ENCODE measurements at places on chromosomes 4 and X. TPM values are rescaled to one million over a fixed set of nuclear protein-coding genes. Genes with fewer than 3 reads are reported as not detected.

DNA sequence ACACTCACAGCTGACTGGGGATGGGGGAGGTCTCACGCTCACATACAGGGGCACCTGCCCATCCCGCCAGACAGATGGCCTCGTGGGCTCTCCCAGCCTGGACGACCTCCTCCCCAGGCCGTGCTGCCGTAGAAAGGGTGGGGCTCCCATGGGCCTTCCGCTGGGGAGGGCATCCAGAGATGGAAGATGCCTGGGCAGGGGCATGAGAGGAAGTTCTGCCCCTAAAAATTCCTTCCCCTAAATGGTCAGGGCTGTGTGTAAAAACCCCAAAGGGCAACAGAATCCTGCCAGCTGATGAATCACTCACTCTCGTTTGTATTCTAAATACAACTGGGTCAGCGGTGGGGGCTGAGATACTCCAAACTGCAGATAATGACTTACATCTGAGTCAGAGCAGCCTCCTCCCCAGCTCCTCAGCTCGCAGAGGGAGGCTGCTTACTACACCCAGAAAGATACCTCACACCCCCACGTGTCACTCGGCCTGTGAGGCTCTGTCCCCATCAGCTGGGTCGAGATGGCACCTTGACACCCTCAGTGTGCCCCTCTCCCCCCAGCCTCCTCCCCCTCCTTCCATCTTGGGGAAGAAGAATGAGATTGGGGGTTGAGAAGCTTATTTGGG, 10.1 kb downstream of the WDR1 start:
- DNase-seq = peak; percentile 82

- DNase-seq = no peak
Measured at GRCh38 chrX:47798861-47799260, 37.8 kb upstream of the ZNF81 start.

GRCh38 chr4:186726426-186727168, 2.9 kb upstream of the FAT1 start:
- DNase-seq = peak; percentile 88

DNA sequence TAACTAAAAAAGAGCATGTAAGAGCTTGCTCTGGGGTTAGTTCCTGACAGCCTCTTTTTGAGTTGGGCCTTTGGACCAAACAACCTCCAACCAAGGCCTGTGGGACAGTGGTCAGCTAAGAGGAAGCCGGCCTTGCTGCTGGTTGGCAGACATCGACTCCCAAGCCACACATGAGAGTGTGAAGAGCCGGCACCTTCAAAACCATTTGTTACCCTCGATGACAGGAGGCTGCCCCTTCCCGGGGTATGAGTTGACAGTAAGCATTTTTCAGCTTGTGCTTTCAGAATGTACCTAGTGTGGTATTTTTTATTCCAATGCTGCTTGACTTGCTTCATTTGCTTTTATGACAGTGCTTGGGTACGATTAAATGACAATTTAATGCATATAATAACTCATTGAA, 168.6 kb upstream of the IGFBP7 start:
- DNase-seq = no peak

DNA sequence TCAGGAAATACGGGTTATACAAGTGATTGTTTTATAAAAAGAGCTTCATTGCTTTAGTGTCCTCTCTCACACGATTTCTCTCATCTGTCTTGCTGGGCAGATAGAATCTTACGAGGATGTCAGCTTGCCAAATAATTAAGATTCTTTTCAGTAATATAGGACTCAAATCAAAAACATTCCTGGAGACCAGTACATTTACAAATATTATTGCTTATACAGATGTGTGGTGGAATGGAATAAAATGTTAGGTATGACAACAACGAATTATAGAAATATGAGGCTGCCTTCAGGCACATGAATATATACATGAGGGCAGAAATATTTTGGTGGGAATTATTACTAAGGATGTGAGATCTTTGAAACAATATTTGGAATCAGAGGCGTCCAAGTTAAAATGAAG, 88.9 kb downstream of the GC start:
- no peak for DNase-seq

DNA sequence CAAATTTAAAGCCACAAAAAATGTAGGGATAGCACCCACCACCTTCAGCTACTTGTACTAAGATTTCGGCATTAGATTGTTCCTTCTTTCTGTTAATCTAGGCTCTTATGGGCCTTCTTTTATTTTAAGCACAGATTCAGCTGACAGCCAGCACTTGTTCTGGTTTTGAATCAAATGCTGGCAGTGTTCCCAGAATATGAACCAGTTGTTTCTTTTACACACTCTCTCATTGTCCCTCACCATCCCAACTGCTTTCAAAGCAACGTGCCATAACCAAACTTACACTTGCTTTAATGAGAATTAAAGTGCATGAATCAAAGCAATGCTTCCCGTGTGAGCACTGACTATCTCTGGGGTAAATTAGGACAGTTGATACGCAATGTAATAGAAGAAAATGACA, 744.5 kb upstream of the FAM241A start:
- no peak for DNase-seq

DNA sequence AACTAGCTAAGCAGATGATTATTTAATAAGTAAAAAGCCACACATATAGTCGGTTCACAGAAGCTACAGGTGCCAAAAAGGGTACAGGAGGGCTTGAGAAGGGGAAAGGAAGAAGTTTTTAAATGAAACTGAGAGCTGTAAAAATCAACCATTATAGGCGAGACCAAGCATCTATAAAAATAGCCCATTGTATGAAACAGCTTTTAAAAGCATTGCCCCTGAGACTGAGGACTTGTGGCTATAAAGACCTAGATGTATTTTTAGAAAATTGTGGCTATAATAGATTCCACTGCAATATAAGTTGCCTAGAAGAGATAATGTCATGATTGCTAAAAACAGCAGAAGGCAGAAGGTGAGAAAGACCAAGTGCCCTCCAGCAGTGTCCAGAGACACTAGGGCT, 15.0 kb upstream of the TTC29 start:
- DNase-seq = no peak

- no peak for DNase-seq
Measured at GRCh38 chrX:9324676-9325075, 140.2 kb upstream of the TBL1X start.

Gene TRIM60
- not detected for total RNA-seq

GRCh38 chrX:475926-476723, 89.4 kb upstream of the PPP2R3B start:
- DNase-seq = no peak

DNA sequence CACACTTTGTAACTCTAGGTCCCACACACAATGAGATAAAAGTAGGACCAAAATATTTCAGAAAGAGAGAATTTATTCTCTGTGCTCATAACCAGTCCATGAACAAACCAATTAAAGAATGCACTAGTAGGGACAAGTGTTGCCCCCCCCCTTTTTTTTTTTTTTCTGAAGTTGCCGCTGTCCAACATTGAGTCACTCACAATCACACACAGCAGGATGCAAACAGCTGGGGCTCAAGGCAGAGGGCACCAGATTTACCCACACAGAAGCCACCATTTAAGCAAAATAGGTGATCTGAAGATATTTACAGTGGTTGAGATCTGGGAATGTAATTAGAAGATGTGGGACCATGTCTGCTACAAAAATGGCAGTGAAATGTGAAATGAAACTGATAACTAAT, 850.9 kb upstream of the SLIT2 start:
- DNase-seq = no peak

Gene NLGN3
- 20.6 TPM for total RNA-seq

GRCh38 chrX:7132335-7133049, 15.0 kb upstream of the STS start:
- no peak for DNase-seq

Gene GAGE12J
- not detected for total RNA-seq

DNA sequence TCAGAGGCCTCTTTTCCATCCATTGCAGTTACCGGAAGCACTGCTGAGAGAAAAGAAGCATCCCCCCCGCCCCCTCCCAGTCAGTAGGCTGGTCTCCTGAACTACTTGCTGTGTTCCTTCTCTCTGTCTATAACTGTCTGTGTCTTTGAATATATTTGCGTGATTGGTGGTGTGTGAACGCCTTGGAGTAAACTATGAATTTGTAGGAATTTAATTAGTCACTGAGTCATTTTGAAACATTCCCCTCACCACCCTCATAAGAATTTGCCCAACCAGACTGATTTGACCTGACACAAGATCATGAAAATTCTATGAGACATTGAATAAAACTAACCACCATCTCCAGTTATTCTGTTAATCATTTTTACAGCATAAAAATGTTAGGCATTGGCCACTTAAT, 6.7 kb upstream of the NXF3 start:
- DNase-seq = no peak

Gene NOX1
- not detected for total RNA-seq

Gene AFF2
- 7.6 TPM for total RNA-seq

DNA sequence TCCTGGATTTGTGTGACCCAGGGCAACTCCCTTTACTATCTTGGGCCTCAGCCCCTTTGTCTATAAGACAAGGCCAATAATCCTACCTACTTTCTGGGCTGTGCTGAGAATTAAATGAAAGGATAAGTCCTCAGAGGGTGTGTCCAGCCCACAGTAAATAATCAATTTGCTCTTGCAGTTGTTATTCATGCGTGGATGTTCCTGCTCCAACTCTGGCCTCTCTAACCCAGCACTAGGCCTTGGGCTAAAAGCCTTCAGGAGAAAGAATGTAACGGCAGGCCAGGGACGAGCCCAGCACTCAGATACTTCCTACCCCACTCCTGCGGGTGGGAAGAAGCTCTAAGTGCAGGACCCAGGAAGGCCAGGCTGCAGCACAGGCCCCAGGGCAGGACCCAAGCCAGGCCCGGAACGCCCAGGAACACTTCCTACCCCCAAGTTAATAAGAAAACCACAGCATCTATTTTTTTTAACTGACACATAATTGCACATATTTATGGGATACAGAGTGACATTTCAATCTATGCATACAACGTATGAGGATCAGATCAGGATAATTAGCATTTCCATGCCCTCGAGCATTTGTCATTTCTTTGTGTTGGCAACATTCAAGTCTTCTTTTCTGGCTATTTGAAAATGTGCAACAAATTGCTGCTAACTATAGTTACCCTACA, 179.6 kb upstream of the RBPJ start:
- no peak for DNase-seq

DNA sequence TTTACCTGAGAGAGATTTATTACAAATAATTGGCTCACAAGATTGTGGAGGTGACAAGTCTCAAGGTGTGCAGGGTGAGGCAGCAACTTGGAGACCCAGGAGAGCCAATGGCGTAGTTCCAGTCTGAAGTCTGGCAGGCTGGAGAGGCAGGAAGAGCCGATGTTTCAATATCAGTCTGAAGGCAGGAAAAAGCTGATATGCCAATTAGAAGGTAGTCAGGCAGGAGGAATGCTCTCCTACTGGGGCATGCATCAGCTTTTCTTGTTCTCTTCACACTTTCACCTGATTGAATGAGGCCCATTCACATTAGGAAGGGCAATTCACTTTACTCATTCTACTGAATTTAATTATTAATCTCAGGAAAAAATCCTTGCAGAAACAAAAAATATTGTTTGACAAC, 1351.7 kb upstream of the ADGRL3 start:
- DNase-seq = no peak

DNA sequence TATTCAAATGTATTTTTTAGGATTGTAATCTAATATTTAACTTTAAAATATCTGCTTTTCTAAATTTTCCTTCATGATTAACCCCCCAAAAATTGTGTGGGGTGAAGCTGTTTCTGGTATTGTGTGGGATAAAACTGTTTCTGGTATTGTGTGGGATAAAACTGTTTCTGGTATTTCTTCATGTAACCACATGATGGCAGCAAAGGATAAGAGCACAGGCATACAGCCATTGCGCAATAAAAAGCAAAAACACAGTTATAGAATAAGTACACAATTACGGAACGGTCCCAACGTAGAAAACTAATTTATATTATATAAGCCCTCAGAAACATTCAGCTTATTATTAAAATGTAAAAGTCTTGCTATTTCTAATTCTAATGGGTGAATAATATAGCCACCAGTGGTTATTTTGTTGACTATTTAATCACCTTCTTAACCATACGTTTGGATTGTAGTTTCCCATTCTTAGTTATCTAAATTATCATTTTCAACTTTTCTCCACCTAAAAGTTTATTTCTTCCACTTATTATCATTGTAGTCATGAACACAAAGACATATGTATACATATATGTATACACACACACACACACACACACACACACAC, 333.9 kb upstream of the FSTL5 start:
- DNase-seq = no peak

DNA sequence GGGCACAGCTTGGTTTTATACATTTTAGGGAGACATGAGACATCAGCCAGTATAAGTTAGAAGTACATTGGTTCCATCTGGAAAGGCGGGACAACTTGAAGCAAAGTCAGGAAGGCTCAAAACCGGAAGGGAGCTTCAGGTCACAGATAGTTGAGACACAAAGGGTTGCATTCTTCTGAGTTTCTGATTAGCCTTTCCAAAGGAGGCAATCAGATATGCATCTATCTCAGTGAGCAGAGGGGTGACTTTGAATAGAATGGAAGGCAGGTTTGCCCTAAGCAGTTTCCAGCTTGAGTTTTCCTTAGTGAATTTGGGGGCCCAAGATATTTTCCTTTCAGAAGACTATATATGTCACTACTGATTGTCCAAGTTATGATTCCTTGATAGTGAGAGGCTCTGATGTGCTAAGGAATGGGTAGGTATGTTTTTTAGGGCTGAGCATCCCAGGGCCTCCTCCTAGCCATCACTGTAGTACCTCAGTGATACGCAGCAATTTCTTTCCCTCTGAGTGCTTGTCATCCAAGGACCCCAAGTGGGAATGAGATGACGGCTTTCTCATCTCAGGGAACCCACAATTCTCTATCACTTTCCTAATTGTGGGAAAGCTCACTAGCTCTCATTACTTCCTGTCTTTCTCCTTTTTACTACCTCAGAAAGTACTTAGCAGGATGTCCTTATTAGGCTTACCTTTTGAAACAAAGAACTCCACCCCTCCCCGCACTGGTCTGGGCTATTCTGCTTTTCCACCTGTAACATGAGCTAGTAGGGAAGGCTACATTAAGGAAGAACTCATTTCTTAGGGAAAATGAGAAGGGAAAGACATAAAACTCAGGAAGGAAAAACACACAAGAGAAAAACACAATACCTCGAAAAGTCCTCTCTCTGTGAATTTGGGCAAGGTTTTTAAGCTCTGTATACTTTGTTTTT, 632.7 kb downstream of the RAPGEF2 start:
- DNase-seq = no peak

GRCh38 chrX:134794692-134795091, 136.4 kb upstream of the PLAC1 start:
- no peak for DNase-seq

Measured in sciatic nerve (tissue), 2 donors.